ENCODE measurements at places on chromosomes 3 and 15. TPM values are rescaled to one million over a fixed set of nuclear protein-coding genes. Genes with fewer than 3 reads are reported as not detected.

HDGFL3 gene
- total RNA-seq, result 43.1 TPM

HLTF gene
- 28.5 TPM for total RNA-seq

HYAL1 gene
- total RNA-seq, result 0.09 TPM

IRAK2 gene
- total RNA-seq, result 3.9 TPM

SPATA12 gene
- 0.05 TPM for total RNA-seq
